ENCODE measurements at places on chromosomes 3 and 15.

- no peak for DNase-seq
These were observed 6.8 kb downstream of the MFSD1 start for GRCh38 chr3:158808697-158809096.

GRCh38 chr15:37087131-37087588, 13.2 kb downstream of the MEIS2 start:
- DNase-seq, result no peak

GRCh38 chr3:47161983-47162696, 1.8 kb downstream of the SETD2 start:
- DNase-seq, result no peak

DNA sequence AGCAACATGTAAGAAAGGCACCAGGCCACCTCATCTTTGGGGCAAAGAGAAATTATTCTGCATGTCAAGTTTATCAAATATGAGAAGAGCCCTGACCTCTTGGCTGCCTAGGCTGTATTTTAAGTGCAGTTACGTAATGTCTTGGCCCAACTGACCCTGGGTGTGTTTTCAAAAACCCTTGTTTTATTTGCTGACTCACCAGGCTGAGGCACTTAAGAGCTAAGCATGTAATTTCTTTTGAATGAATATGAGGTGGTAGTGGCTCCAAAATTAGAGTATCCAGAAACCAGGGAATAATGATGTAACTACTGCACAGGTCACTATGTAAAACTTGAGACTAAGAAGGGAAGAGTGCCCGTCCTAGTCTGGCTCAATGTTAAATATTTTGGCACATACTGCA, 24.3 kb downstream of the PGPEP1L start:
- no peak for DNase-seq

DNA sequence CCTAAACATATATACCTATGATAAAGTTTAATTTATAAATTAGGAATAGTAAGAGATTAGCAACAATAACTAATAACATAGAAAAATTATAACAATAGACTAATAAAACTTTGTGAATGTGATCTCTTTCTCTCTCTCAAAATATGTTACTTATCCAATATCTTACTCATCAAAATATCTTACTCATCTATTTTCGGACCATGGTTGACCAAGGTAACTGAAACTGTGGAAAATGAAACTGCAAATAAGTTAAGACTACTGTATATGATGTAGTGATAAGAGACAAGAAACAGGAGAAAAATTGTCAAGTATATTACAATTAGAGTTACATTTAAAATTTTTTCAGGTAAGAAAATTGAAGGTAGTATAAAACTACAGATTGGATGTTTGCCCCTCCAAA, 19.2 kb downstream of the MAP3K13 start:
- DNase-seq, result no peak

DNA sequence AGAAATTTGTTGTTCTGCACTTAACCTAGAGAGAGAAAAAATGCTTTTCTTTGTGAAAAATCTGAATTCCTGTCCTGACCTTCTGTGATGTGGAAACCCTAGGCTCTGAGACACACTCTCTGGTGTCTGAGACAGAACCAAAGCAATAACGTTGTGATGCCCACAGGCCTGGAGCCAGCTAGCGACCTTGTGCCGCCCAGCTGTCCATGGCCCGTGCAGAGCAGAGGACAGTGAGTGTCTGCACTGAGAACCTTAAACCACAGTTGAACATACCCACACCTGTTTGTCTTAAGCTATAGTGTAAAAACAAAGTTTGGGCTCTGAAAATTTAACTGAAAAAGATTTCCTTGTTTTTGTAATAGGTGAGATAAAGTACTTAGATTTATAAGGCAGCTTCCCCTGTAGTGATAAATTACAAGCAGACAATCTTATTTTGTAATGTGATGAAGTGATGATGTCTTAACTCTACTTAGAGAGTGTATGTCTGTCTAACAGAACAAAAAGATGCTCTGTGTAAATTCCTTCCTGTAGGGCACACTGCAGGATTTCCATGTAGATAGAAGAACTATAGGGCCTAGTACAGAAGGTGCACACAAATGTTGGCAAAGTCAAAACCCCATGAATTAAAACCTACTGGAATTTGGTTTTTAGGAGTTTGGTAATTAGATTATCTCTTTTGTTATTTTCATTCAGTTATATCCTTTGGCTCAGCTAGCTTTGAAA, 62.7 kb downstream of the SNRK start:
- DNase-seq, result no peak

DNA sequence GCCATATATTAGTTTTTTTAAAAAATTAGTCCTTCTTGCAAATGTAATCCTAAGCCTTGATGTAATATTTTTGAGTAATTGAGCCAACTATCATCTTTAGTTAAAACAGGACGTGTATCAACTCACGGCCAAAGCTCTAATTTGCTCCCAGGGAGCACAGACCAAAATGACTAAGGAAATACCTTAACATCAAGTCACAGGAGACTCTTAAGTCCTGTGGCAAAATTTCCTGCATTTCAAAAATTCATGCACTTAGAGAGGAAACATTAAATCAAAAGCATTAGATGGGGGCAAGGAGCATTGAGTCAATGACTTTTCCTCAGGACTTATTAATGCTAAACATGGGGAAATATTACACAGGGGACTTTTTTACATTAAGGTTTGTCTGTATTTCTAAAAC, 276.0 kb downstream of the MFSD1 start:
- no peak for DNase-seq

- DNase-seq, result no peak
These were observed 102.6 kb downstream of the SNRK start for GRCh38 chr3:43388915-43389314.

GRCh38 chr3:11826628-11827265, 19.9 kb downstream of the TAMM41 start:
- no peak for DNase-seq

DNA sequence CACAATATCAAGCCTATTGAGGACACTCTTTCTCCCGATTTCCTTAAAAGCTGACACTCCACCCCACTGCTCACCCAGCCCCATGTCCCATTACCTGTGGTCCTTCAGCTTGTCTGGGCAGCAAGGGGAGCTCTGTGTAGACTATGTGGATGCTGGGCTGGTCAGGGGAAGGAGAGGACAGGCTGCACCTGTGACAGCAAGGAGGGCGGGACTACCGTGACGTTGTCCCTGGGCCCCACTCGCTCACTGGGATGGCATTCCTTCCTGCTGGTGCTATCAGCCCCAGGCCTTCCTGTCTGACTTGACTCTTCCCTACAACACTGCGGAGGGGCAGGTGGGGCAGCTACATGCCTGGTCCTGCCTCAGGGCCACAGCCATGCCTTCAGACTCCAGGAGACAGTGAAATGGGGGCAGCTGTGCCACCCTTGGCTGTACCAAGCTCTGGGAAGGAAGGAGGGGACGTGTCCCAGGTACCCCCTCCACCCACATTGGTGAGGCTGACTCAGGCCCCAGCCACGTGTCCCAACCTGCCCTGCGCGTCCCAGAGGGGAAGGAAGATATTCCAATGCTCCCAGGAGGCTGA, at the start of gene TMEM40:
TSS of gene TMEM40 (minus strand) at position 163 of the 583 bp plus-strand sequence. CDS start 9,427 bp downstream, outside the sequence.
- no peak for DNase-seq

DNA sequence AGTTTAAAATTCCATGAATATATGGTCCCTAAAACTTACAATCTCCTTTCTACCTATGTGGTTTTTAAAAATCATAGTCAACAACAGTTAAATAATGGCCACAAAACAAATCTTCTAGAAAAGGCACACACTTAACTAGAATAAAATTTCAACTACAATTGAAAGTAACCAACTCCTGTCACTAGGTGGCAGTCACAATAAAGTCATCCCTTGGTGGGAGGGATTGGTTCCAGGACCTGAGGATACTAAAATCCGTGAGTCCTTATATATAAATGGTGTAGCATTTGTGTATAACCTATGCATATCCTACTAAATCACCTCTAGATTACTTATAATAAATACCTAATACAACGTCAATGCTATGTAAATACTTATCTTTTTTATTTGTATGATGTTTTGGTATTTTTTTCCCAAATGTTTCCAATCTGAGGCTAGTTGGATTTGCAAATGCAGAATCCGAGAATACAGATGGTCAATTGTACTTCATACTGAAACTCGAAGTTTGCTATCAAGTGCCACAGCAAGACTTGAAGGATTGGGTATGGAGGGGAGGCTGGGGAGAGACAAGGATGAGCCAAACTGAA, 172.6 kb downstream of the FMN1 start:
- no peak for DNase-seq

DNA sequence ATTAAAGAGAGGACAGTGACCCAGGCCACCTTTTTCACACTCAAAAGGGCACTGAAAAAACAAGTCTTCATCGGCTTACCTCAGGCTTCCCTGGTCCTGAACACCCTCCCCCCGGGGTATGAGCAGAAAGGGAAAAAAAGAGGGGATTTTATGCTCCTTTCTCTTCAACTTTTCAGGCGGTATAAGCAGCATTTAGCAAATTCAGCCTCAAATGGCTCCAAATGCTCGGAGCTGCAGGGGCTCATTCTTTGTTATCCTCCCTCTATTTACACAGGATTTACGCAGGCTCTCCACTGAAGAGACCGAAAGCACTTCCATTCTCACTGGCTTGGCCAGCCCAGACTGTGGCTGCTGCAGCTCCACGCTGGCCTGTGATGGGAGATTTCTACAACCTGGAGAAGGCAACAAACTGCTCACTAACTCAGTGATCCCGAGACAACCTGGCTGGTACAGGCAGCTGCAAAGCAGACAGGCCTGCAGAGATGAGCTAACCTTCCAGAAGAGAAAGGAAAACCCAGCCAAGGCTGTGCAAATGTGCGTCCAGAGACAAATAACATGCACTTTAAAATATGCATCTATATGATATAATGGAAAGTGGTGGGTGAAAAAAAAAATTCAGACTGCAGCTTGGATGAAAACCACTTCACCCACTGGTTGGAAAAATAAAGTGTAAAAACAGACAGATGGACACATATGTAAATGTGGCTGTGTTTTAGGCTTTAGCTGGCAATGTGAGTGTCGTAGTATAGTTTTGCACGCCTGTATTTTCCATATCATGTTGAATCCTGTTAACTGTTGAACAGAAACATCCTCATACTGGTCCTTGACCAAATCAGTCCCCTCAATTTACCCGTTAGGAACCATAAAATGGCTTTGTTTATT, 54.2 kb downstream of the MEIS2 start:
- no peak for DNase-seq

DNA sequence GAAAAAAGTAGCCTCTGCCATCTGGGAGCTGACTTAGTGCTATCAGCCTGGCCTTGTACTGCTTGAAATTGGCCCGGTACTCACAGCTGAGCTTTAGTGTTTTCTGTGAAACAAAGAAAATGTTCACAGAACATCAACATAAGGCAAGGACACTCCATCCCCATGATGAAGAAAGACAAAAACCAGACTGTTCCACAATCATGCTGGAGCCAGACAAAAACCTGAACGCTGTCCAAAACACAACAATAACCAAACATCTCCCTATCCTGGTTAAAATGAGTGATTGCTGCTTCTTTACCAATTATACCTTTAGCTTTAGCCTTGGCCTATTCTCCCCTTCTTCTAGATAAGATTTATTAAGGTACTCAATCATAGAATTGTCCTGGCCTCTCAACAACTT, 153.9 kb downstream of the CPNE4 start:
- no peak for DNase-seq

GRCh38 chr15:64807751-64808222, 17.7 kb downstream of the PIF1 start:
- no peak for DNase-seq

DNA sequence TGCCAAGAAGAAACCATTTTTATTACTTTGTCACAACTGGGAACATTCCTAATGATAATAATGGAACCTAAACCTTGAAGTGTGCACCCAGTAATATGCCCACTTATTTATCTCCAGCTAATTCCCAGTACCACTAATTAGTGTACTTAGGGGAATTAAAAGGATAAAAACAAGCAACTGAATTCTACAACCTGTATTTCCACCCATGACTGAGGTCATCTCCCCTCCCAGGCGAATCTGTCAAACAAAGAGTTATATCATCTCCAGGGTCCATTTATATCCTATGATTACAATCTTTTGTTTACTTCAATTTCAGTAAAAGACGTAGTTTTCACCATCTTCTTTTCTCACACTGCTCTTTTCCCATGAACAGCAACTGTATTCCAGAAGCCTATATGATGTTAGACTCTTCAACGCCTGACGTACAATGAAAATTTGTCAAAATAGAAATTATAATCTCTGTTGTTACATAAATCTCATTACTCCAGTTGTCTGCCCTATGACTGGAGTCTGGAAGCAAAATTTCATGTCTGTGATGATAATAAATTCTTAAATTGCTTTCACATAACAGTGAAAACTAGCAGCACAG, 177.6 kb downstream of the GOLIM4 start:
- no peak for DNase-seq

DNA sequence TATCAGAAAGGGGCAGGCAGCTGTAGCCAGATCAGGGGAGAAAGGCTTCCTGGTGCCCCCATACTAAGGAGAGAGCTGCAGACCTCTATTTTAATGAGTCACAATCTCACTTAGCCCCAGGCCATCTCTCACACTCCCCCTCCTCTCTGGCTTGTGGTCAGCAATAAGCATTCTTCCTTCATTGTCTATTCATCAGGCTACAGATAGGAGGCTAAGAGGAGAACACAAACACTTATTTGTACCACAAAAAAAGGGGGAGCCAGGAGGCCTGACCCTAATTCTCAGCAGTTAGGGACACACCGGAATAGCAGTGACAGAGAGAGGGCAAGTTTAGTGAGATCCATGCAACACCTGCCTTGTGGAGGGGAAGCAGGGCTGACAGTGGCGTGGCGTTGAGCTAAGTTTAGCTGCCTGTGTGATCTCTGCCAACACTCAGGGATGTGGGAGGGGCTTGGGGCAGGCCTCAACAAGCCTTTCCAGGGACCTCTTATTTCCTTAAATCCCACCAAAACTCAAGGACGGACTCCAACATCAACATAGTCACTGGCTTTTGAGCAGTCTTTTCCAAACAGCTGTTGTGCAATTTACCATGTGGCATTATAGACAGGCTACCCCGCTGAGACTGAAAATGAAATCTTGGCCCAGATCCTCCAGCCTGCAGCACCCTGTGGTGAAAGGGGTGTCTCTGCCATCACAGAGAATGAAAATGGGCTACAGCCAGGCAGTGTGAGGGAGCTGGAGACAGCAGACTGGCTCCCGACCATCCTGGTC, 191.9 kb upstream of the TSC22D2 start:
- DNase-seq, result no peak

DNA sequence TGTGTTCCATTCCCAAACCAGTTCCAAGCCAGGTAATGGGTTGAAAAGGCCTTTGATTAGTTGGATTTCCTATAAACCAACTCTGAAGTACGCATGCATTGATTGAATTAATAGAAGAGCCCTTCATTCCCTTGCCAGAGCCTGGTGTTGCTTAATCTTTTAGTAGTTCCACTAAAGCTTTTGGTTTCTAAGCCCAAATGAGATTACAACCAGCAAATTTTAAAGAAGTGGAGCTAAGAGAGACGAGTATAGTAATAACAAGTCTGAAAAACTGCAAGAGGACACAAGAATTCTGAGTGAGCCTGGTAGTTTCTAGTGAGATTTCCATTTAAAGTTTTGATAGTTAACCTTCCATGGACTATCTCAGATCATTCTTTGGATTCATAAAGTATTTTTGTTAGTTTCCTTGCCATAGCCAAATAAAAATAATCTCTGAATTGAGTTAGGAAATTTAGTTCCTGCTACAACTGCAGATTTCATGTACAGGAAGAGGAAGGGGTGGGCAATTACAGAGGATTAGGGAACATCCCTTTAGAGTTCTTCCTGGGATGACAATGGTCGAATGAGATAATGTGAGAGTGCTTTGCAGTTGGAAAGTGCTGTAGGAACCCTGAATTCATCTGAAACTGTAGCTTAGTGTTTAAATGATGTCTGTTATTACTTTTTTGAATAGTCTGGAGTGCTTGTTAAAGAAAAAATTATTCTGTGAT, 136.8 kb downstream of the FNDC3B start:
- no peak for DNase-seq
